Activated B cell treated with CpG ODN at 0.5 μM for 24 hours (primary cell): ENCODE measurements at places on chromosomes 1 and 21.

DNA sequence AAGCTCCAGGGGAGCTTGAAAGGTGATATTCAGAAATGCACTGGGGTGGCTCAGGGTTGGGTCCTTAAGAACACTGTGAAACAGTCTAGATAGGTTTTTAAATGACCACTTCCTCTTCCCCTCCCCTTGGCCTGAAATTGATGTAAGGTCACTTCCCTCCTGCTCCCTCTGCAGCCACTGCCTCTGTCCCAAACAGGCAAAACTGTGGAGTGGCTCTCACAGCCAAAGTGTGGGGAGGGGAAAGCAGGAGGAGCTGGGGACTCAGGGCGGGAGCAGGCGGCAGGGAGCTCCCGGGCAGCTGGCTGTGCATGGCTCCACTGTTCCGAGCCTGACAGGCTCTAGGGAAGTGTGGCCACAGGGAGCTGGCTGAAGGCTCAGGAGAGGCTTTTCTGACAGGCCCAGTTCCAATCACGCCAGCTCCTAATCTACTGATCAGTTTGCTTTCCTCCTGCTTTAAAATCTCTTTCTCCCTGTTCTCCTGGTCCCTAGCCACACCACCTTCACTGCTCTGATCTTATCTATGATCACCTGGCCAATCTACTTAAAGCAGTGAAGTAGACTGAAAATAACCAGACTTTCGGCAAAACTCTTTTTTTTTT lies 5.1 kb upstream of the CSRP1 start:
- no peaks in the 10 kb centered on the region for H3K27me3 ChIP-seq
- H3K36me3 ChIP-seq = peaks cover 4% of the 10 kb centered on the region
- H3K4me1 ChIP-seq = peaks cover 19% of the 10 kb centered on the region
- no peak for DNase-seq

DNA sequence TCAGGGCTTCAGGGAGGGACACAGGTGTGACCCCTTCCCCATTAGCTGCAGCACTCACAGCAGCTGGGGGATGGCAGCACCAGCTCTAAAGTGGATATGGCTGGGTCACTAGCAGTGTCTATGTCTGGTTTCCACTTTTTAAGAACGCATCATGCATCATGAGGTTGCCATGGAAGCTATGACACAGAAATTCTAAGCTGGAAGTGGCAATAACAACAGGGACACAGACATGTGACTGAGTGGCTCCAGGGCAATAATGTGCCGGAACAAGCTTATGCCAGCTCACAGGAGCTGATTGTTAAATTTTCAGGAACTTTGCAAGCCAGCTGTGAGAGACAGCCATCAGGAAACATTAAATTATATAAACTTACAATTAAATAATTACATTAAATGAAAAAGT lies 51.2 kb upstream of the NFASC start:
- H3K36me3 ChIP-seq = no peaks in the 10 kb centered on the region
- H3K4me3 ChIP-seq = no peak overlapping the region
- H3K27me3 ChIP-seq = peaks cover 29% of the 10 kb centered on the region
- no peaks in the 10 kb centered on the region for H3K4me1 ChIP-seq
- no peak for DNase-seq
- H3K27ac ChIP-seq = no peak overlapping the region

GRCh38 chr1:61055110-61055614 lies 27.2 kb upstream of the NFIA start:
- no peak for DNase-seq
- H3K4me1 ChIP-seq = peaks cover 35% of the 10 kb centered on the region
- no peak overlapping the region for H3K27ac ChIP-seq
- H3K36me3 ChIP-seq = no peaks in the 10 kb centered on the region
- H3K4me3 ChIP-seq = no peak overlapping the region

DNA sequence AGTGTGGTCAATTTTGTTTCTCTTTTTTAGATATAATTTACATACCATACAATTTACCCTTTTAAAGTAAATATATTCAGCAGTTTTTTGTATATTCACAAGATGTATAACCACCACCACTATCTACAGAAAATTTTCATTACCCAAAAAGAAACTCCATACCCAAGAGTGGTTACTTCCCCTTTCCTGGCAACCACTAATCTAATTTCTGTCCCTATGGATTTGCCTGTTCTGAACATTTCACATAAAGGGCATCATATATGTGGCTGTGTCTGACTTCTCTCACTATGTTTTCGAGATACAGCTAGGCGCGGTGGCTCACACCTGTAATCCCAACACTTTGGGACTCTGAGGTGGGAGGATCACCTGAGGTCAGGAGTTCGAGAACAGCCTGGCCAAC lies 13.6 kb downstream of the PACC1 start:
- H3K27ac ChIP-seq = no peak overlapping the region
- DNase-seq = no peak
- H3K4me3 ChIP-seq = no peak overlapping the region
- peaks cover 56% of the 10 kb centered on the region for H3K36me3 ChIP-seq

DNA sequence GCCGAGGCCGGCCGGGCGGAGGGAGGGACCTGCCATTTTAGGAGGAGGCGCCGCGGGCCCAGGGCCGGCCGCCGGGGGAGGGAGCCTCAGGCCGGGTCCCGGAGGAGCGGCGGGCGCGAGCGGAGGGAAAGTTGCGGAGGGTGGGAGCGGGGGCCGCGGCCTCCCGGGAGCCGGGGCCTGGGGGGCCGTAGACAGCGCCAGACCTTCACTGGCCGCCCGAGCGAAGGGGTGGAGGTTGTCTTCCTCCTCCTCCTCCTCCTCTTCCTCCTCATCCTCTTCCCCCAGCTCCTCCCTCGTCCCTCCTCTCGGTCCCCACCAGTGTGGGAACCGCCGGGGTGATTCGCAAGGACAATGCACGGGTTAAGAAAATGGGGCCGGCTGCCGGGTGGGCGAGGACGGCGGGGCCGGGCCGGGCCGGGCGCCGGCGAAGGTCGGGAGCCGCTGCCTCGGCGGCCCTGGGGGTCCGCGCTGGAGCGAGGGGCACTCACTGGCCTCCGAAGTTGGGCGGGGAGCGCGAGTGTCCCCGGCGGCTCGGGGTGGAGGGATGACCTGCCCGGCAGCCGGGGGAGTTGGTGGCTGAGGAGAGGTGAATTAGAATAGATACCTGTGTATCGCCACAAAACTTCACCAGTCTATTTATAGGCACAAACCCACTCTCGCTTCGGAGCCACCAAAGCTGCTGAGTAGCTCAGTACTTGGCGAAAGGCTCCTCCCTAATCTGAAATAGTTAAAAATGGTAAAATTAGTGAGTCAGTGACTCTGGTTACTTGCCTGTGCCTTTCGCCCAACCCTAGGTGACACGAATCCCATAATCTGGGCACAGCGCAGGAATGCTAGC lies 1.3 kb downstream of the DYRK1A start:
- H3K4me1 ChIP-seq = peaks cover 62% of the 10 kb centered on the region
- peak; percentile 45 for DNase-seq

- DNase-seq = no peak
- no peak overlapping the region for H3K27ac ChIP-seq
- H3K27me3 ChIP-seq = peaks cover 28% of the 10 kb centered on the region
- H3K4me3 ChIP-seq = no peak overlapping the region
- peaks cover 4% of the 10 kb centered on the region for H3K4me1 ChIP-seq
Observed at GRCh38 chr1:47399138-47399845, 16.8 kb upstream of the FOXE3 start.

DNA sequence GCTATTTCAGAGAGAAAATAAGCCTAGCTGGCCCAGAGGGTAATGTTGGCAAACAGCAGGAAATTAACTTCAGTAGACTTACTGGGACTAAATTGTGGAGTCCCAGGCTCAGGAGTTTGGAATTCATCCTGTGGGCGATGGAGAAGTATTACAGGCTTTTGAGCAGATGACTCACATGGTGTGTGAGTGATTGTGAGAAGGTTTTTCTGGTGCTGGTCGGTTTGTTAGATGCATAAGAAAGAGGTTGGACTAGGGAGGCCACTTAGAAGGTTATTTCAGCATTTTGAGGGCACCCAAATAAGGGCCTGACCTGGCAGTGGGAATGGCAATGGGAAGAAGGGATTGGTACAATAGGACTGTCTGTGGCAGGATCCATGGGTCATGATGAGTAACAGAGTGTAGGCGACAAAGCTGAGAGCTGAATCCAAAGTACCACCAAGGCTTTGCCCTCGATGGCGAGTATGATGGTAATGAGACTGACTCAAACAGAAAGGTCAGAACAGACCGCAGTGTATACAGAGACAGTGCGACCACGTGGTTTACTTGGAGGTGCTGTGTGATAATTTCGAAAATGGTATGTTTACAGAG lies 69.2 kb upstream of the KIF26B start:
- peaks cover 3% of the 10 kb centered on the region for H3K36me3 ChIP-seq
- no peak overlapping the region for H3K4me3 ChIP-seq
- no peaks in the 10 kb centered on the region for H3K4me1 ChIP-seq
- H3K27ac ChIP-seq = no peak overlapping the region

GRCh38 chr21:16457498-16457897 lies 727.7 kb downstream of the USP25 start:
- H3K27me3 ChIP-seq = no peaks in the 10 kb centered on the region
- no peaks in the 10 kb centered on the region for H3K36me3 ChIP-seq
- no peak for DNase-seq
- H3K27ac ChIP-seq = no peak overlapping the region
- no peak overlapping the region for H3K4me3 ChIP-seq

GRCh38 chr1:175129997-175130648 lies 62.5 kb downstream of the KIAA0040 start:
- peaks cover 6% of the 10 kb centered on the region for H3K4me1 ChIP-seq
- peaks cover 5% of the 10 kb centered on the region for H3K27me3 ChIP-seq
- no peaks in the 10 kb centered on the region for H3K36me3 ChIP-seq
- DNase-seq = no peak
- H3K4me3 ChIP-seq = no peak overlapping the region
- no peak overlapping the region for H3K27ac ChIP-seq

GRCh38 chr1:186206048-186206570 lies 168.9 kb downstream of the TPR start:
- no peak overlapping the region for H3K4me3 ChIP-seq
- no peaks in the 10 kb centered on the region for H3K4me1 ChIP-seq
- H3K36me3 ChIP-seq = no peaks in the 10 kb centered on the region
- no peaks in the 10 kb centered on the region for H3K27me3 ChIP-seq
